Endodermal cell (in vitro differentiated cells): ENCODE measurements at places on chromosomes 2 and 18. TPM values are rescaled to one million over a fixed set of nuclear protein-coding genes. Genes with fewer than 3 reads are reported as not detected.

POMC gene
- total RNA-seq, result 12.4 and 14.5 TPM in 2 replicates

GRCh38 chr18:26307161-26307773 lies 81.0 kb downstream of the TAF4B start:
- peak; percentile 60 for DNase-seq

GRCh38 chr2:161243905-161244304 lies 64.3 kb upstream of the PSMD14 start:
- DNase-seq, result peak; percentile 52

- peak; percentile 84 for DNase-seq
These were observed 330.2 kb upstream of the FANCL start for GRCh38 chr2:58571181-58571852.

DNA sequence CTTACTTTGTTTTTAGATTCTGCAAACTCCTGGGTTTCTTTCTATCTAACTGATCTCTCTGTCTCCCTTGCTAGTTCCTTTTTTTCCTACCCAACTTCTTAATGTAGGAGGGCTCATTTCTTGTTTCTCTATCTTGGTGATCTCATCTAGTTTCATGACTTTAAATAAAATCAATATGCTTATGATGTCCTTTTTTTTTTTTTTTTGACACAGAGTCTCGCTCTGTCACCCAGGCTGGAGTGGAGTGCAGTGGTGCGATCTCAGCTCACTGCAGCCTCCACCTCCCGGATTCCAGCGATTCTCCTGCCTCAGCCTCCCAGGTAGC lies 42.2 kb upstream of the IL1RL1 start:
- DNase-seq, result no peak
